ENCODE measurements at places on chromosomes 3 and 15.

- DNase-seq: no peak
Measured at GRCh38 chr3:28117598-28117997, 123.8 kb upstream of the CMC1 start.

DNA sequence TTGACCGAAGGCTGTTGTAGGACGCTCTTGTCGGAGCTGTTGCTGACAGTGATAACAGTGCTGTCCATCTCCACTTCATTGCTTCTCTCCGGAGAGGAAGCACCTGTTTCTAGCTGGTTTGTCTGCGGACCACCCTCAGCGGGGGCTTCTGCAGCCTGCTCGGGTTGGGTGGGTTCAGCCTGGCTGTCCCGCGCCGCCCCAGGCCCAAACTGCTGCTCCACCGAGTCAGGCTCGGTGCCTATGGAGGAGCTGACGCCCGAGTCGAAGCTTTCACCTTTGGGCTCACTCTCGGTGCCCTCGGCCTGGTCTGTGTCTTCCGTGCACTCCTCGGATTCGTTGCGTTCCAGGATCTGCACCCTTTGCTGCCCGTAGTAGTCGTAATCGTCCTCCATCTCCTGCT lies 56.9 kb downstream of the TIGIT start:
- DNase-seq: no peak

- no peak for DNase-seq
Measured at GRCh38 chr3:72375237-72376076, 472.8 kb downstream of the SHQ1 start.

DNA sequence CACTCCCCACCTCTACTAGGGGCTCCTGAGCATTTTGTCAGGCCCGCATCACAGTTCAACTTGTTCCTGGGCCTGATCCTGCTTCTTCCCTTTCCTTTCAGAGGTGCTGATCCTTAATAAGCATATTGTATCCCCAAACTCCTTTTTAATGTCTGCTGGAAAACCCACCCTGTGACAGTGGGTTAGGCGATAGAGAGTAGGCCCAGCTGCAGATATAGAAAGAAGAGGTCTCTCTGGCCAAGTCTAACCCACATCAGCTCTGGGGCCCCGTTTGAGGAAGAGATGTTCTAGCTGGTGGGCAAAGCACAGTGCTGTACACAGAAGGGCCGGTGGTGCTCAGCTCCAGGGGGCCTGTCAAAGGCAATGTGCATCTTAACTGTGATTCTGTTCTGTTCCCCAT lies 34.3 kb upstream of the ST6GAL1 start:
- no peak for DNase-seq

DNA sequence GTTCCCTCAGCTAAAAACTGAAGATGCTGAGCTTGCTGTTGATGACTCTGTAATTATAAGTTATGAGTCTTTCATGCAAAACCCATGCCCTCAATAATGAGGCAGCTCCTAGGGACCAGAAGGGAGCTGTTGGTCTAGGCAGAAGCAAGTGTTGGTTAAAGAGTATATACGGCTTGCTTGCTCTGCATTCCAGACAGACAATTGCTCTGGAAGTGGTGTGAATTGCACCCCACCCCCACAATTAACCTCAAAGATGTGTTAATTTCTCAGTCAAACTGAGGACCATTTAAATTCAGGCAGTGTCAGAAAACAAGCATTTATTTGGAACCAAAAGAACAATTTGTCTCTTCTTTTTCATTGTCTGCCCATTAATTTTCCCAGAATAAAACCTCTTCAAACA lies 163.5 kb upstream of the EOMES start:
- DNase-seq: no peak

GRCh38 chr3:31960793-31961431 lies 20.1 kb downstream of the OSBPL10 start:
- DNase-seq: no peak

DNA sequence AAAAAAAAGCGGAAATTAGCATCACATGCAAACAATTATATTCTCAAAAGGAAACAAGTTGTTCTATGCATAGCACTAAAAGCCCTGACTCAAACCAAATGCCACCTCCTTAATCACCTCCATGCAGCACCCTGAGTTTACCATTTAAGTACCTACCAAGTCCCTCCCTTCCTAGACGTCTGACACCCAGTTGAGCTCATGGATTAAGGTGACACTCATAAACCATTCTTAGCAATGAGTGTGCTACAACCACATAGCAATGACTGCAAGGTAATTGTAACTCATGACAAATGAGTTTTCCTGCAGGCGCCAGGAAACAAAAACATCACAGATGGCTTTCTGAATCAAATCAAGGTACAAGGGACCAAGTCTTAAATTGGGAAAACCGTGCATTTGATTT lies 32.0 kb downstream of the WWTR1 start:
- no peak for DNase-seq

GRCh38 chr3:67037615-67038014 lies 39.5 kb downstream of the KBTBD8 start:
- no peak for DNase-seq

DNA sequence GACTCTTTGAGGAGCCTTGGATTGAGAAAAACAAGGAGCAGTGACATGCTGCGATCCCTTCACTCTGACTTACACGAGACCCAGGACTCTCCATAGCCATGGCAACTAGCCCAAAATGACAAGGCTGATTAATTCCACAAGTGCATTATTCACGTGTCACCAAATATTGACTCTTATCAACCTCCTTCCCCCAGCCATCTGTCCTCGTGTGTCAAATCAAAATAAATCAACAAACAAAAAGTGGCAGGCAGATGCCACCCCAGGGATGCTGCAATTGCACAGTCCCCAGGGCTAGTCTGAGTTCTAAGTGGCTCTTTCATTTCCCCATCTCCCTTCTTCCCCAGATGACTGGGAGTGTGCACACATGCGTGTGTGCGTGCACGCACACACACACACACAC lies 104.9 kb downstream of the AQP9 start:
- no peak for DNase-seq

- DNase-seq: no peak
Measured at GRCh38 chr15:32987067-32987466, 207.4 kb downstream of the FMN1 start.

DNA sequence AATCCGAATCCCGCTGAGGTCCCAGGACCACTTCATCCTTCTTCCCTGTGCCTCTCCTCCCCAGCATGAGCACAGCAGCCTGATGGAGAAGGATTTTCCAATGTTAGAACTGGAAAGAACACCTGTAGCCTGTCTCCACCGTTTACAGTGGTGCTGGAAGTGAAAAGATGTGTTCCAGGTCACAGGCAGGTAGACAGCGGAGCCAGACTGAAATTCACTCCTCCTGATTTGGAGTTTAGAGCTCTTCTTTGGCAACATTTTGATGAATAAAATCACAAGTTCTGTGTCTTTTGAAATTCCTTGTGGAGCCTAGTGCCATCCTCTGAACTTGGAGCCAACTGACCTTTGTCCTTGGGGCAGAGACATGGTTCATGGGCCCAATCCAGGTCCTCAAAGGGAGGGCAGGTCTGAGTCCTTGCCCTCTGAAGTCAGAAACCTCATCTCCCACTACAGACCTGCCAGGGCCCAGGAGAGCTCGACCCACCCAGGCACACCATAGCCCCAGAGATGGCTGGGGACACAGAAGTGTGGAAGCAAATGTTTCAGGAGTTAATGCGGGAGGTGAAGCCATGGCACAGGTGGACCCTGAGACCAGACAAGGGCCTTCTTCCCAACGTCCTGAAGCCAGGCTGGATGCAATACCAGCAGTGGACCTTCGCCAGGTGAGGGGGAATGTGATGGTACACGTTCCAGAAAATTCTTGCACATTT lies at the start of gene RTP3:
TSS of gene RTP3 (plus strand) at position 421 of the 710 bp plus-strand sequence. CDS start at position 508, 87 bp downstream.
- DNase-seq: no peak

DNA sequence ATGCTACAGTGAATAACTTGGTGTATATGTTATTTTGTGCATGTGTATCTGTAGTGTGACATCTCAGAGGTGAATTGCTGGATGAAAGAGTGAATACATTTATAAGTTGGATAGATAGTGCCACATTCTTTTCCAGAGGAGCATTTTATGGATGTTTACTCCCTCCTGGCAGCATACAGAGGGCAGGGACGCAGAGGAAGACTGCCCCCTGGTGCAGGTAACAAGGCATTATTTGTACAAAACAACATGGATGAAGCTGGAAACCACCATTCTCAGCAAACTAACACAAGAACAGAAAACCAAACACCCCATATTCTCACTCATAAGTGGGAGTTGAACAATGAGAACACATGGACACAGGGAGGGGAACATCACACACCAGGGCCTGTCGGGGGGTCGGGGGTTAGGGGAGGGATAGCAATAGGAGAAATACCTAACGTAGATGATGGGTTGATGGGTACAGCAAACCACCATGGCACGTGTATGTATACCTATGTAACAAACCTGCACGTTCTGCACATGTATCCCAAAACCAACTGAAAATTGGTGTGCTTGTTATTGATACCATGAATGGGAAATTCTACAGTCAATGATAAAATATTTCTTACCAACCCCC lies 57.9 kb upstream of the CTXND1 start:
- no peak for DNase-seq

GRCh38 chr3:30597131-30597768 lies 9.2 kb upstream of the TGFBR2 start:
- no peak for DNase-seq

DNA sequence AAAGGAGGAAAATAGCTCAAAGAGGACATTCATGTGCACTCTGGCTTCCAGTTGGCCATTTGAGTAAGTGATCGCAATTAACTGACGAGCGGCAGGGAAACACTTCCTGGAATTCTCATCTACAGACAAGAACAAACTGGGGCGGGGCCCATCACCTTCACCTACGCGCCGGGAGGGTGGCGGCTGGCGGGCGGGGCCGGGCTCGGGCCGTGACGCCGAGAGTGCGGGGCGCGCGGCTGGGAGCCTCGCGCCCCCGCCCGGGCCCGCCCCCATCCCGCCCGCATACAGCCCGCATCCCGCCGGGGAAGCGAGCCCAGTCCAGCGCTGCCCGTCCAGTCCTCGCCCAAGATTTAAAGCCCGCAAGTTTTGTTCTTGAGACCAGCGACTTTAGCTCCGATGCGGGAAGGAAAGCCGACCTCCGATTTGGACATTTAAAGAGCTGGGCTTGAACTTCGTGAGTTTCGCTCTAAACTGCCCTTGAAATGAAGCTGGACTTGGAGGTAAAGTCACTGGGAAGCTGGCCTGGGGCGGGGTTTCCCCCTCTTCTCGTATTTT lies at the start of gene B3GNT5:
TSS of gene B3GNT5 (plus strand) at position 281 of the 555 bp plus-strand sequence. CDS start 16,546 bp downstream, outside the sequence.
- DNase-seq: peak; percentile 20

GRCh38 chr3:106582151-106582550 lies 713.3 kb upstream of the CBLB start:
- no peak for DNase-seq

GRCh38 chr15:89754361-89755154 lies 3.5 kb upstream of the MESP1 start:
- DNase-seq: no peak

DNA sequence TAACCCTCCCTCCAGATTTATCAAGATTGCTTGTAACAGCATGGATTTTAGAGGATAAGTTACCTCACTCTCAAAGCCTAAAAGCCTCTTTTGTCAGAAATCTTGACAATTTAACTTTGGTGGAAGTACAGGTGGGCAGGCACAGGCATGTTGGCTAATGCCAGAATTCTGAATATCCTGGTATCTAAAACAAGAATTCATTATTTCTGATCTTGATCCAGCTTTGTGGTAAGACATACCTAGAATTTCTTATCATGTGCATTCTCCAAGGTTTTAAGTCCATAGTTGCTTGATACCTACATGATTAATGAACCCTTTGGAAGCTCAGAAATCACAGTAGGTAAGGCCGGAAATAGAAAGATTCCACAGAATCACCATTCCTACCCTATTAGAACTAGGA lies 109.9 kb upstream of the TTC14 start:
- no peak for DNase-seq

GRCh38 chr3:36540888-36541518 lies 160.7 kb downstream of the STAC start:
- no peak for DNase-seq

All from CD4-positive, alpha-beta T cell treated with Interleukin-2 at 100 ng/mL for 4 hours (primary cell).